Stimulated activated CD4-positive, alpha-beta T cell treated with anti-CD3 and anti-CD28 coated beads, Interleukin-1b, Interleukin-23, amount 100 ng/mL, for 4 hours (primary cell): ENCODE measurements at places on chromosomes 1 and 21.

DNA sequence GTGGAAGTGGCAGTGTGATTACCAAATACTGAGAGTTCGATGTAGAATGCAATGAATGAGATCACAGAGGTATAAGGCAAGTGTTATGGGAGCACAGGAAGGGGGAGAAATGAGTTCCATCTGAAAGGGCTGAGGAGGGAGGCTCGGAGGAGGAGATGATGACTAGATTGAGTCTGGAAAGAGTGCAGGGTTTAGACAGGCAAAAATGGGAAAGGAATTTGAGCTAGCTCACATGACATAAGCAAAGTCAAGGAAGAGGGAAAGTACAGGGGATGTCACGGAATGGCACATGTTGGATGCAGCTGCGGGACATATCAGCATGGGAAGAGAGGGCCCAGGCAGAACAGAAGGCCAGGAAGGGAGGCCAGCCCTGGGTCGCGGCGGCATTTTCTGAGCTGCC is 132.7 kb downstream of the RUNX1 start:
- no peak for DNase-seq

GRCh38 chr1:223123011-223123610 is 19.9 kb downstream of the TLR5 start:
- DNase-seq: no peak

DNA sequence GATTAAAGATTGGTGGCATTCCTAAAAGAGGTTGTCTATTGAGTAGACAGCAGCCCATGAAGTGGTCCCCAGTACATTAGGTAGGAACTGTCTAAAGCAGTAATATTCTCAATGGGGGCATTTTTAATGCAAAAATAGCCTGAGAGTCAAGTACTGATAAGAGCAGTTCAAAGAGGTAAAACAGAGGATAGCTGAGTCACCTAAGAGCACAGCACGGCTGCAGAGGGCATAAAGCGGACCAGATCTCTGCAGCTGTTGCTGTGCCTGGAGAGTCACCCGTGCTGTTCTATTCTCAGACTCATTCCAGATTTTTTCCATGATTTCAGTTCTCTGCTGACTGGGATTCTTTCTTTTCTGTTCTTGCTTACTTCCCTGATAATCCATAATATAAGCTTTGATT is 313.2 kb downstream of the OLFM3 start:
- DNase-seq: no peak

GRCh38 chr1:86776108-86776507 is 71.7 kb downstream of the SH3GLB1 start:
- DNase-seq: no peak

GRCh38 chr21:41207401-41208375 is 39.7 kb downstream of the BACE2 start:
- DNase-seq: no peak

GRCh38 chr1:197526736-197527371 is 248.4 kb downstream of the DENND1B start:
- no peak for DNase-seq

DNA sequence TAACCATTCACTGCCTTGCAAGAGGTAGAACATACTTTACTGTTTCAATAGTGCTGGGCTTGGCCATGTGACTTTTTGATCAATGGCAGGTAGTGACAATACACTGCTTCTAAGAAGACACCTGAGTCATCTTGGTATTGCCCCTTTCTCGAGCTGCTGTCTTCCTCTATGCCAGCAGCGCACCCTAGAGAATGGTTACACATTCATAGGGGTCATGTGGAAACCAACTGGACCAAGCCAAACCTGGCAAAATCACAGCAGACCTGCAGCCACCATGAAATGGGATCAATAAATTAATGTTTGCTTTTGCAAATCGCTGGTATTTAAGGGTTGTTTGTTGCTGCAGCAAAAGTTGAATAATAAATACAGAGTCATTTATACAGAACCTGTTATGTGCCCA is 122.3 kb downstream of the GRIK1 start:
- no peak for DNase-seq

DNA sequence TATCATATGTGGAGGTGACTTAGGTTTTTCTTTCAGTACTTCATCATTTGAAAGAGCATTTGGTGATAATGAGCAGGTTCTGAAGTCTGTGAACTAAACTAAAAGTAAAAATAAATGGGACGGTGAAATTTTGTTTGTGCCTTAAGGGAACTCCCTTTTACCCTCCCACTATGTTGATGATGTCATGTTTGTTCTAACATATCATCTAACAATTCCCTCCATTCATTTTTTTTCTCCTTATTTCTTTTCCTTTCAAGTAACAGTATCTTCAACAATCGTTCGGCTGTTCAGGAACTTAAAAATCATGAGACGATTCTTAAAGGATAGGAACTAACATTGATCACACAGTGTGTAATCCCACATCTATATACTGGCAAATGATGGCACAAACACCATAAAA is 30.0 kb upstream of the IRF2BP2 start:
- DNase-seq: no peak

DNA sequence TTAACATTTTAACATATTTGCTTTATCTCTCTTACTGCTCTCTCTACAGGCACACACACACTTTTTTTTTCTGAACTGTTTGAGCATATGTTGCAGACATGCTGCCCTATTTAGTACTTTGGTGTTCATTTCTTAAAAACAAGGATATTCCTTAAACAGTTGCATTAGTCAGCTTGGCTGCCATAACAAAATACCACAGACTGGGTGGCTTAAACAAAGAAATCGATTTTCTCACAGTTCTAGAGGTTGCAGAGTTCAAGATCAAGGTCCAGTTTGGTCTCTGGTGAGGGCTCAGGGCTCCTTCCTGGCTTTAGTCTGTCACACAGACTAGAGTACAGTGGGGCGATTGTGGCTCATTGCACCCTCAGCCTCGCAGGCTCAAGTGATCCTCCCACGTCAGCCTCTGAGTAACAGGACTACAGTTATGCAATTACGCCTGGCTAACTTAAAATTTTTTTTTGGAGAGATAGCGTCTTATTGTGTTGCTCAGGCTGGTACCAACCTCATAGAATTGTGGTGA is 46.7 kb downstream of the RPRD2 start:
- DNase-seq: no peak

DNA sequence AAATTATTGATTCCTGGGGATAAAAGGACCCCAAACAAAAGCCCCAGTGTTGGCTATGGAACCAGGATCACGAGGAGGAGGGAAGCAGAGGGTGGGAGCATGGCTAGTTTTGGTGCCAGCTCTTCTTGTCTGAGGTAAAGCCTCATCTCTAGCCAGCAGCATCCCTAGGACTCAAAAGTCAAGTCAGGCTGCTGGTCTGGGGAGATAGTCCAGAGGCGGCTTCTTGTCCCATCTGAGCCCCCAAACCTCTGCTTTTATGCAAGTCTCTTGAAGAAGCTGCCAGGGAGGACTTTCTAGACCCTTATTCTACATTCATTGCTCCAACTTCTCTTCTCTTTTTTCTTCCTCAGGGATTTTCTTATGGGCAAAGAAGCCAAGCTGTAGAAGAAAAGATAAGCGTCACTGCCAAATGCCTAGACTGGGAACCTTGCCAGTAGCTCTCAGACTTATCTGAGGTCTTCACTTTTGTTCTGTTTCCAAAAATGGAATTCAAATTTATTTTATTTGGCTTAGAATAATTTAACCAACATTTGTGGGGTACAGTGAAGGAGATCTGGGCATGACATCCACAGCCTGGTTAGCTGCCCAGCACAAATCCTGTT is 6.9 kb upstream of the ANKRD35 start:
- no peak for DNase-seq

GRCh38 chr1:24540906-24541710 is 14.8 kb upstream of the NCMAP start:
- DNase-seq: no peak

- DNase-seq: peak; percentile 73
Measured at GRCh38 chr1:109910123-109910962, at the start of gene CSF1. Gene CSF1 (plus strand): TSS chr1:109910849. CDS start chr1:109911024, 175 bp downstream.

- DNase-seq: no peak
Measured at GRCh38 chr1:8127171-8127641, 101.1 kb upstream of the ERRFI1 start.
